ENCODE measurements at places on chromosomes 4 and X. TPM values are rescaled to one million over a fixed set of nuclear protein-coding genes. Genes with fewer than 3 reads are reported as not detected.
A peak's percentile ranks its signal among the peaks of the same experiment; 100 is the strongest.

DNA sequence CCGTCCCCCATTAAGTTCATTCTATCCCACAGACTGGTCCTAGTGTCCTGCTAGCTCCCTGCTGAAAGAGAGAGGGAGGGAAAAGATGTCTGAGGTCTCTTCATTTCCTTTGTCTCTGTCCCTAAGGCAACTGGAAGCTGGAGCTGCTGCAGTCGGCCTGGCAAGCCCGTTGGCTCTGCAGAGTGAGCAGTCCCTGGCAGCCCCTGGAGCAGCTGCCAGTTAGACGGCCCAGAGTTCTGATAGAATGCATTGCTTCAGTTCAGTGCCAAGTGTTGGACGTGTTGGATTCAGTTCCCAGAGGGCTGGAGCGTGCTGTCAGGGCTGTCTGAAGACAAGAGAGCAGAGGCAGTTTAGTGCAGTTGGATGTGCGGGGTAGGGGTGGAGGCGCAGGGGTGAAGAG is 975 bp downstream of the KCNE5 start:
- no peak for DNase-seq

DNA sequence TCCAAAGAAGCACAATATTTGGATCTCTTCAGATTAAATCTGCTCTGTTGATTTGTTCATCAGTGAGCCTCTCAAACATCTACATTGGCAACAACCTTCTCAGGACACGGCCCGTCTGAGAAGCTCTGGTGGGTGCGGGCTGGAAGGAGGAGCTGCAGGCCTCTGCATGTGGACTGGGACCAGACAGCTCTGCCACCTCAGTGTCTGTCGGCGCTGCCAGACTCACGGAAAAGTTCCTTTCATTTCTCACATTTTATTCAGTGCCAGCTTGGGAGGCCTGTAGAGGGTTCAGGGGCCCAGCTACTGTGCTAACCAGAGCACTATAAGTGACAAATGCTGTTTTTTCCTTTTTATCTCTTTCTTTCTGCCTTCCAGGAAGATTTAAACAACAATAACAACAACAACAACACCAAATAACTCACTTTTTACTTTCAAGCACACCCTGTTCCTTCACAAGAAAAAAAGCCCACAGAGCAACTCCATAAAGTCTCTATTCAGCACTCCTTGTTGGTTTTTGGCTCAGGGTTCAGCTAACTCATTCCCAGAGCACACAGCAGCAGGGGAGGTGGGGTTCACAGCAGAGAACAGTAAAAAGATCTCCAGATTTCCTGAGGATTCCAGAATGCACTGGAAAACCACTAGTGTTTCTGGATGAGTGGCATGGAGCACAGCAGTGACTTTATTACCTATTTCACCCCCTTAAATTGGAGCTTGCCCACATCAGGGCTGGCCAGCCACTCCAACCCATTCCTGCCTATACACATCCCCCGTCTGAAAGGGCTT is 23.2 kb upstream of the HOPX start:
- DNase-seq, result no peak

DNA sequence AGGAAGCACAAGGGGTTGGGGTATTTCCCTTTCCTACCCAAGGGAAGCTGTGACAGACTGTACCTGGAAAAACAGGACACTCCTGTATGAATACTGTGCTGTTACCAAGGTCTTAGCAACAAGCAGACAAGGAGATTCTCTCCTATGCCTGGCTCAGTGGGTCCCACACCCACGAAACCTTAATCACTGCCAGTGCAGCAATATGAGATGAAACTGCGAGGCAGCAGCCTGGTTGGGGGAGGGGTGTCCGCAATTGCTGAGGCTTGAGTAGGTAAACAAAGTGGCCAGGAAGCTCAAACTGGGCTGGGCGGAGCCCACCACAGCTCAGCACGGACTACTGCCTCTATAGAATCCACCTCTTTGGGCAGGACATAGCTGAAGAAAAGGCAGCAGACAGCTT is 197.7 kb downstream of the INPP4B start:
- DNase-seq, result no peak

DNA sequence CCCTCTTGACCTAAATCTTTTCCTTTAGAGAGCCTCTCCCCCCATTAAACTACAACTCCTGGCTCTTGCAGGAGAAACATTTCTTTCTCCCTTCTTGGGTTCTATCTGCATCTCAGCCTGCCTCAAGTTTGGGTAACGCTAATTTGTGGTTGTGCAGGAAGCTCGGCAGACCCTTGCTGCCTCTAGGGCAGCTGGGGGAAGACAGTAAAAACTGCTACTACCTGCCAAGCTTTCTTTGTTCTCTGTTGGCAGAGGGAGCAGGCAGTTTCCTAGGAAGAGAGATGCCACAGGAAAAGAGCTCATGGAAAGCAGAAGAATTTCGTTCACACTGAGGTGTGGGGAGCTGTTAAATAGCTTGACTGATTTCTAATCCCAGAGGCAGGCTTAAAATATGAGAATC is 555.6 kb upstream of the IGFBP7 start:
- no peak for DNase-seq

GRCh38 chrX:24117258-24117657 is 32.3 kb upstream of the ZFX start:
- DNase-seq, result no peak

DNA sequence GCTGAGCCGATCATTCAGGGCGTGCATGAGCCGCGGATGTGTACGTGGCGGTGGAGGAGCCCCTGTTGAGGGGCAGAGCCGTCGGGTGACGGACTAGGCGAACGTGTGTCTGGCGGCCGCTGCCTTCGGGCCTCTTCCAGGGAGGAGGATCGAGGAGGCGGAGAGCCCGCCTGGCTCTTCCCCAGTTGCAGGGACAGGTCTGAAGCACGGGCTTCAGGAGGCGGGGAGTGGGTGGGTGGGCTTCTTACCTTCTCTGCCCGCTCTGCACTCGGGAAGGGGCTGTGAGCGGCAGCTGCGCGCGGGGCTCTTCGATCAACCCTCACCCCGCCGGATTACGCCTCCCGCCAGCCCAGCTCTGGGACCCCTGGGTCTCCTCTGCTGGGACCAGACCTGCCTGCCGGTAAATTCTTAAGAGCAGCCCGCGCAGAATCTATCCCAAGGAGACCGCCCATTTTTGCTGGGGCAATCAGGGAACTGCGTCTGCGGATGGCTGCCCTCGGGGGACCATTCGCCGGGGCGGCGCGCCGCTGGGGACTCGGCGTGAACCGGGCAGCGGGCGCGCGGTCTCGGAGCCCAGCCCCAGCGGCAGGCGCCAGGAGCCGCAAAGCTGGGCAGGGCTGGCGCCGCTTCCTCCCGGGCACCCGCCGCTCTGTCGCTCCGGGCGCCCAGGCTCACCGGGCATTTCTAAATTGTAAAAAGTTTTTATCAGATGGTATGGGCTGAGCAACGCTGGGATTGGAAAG is 4.9 kb downstream of the PLAC8 start:
- DNase-seq, result peak; percentile 67

DNA sequence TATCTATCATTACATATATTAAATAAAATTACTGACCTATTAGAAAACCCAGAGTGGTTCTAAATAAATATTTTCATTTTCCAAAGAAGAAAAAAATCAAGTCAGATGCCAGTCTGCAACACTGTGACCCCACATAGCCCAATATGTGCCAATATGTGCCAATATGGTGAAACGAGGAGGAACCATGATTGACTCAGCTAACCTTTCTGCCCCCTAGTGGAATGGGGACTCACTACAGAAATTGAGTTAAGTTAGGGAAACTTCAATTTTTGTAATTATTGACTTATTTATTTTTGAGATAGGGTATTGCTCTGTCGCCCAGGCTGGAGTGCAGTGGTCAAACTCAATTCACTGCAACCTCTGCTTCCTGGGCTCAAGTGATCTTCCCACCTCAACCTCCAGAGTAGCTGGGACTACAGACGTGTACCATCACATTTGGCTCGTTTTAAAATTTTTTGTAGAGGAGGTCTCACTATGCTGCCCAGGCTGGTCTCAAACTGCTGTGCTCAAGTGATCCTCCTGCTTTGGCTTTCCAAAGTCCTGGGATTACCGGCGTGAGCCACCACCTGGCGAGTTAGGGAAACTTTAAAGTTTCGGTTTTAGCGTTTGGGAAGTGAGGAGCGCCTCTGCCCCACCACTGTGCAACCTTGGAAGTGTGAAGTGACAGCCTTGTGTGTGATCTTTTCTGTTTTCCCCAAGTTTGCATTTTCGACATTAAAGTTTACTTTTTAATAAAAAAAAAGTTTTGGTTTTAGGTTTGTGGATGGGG is 116.8 kb upstream of the SHISA3 start:
- DNase-seq, result no peak

DNA sequence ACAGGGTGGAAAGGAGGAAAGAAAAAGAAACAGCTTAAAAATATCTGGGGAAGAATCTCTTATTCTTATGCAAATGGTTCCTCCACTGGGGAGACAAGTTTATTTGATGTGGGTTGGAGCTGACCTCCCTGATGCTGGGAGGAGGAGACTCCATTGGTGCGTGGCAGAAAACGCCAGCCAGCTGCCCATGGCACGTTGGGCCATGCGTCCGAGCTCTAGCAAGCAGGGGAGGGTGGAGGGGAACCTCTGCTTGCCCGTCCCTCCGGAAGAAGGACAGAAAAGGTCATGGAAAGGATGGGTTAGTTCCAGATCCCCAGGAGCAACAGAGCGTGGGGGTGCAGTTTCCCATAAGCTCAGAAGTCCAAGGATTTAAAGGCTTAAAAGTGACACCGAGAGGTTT is 210.4 kb downstream of the KLHL4 start:
- DNase-seq, result no peak

The NCAPG gene
- 68.7 TPM for total RNA-seq

The PPP1R2C gene
- not detected for total RNA-seq

The CLIC2 gene
- total RNA-seq, result 0.18 TPM
